ENCODE measurements at places on chromosomes 11 and 22.

GRCh38 chr22:36010882-36011281 is 17.7 kb downstream of the RBFOX2 start:
- peak; percentile 90 for DNase-seq

GRCh38 chr22:41513391-41513790 is 30.9 kb downstream of the POLR3H start:
- no peak for DNase-seq

GRCh38 chr22:24051568-24051967 is 40.5 kb downstream of the CABIN1 start:
- DNase-seq = peak; percentile 55

DNA sequence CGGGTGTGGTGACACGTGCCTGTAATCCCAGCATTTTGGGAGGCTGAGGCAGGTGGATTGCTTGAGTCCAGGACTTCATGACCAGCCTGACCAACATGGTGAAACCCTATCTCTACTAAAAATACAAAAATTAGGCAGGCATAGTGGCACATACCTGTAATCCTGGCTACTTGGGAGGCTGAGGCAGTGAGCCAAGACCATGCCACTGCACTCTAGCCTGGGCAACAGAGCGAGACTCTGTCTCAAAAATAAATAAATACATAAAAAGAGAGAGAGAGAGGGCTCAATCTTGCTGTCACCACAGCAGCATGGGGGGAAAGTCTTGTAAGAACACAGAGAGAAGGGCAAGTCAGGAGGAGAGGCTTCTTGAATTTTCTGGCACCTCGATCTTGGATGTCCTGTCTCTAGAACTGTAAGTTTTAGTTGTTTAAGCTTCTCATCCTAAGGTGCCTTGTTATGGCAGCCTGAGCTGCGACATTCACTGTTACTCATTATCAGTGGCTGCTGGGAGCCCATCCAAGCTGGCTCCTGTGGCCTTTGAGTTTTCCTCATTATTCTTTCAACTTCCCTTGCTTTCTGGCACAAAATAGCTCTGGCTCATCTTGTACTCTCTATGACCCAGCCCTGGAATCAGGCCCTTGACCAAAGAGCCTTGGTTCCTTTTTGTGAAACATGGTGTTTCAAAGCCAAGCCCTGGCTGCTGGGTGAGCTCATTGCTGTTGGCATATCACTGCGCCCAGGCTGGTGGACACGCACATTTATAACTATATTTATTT is 8.0 kb upstream of the PSMC3 start:
- no peak for DNase-seq

- DNase-seq = peak; percentile 95
Observed at GRCh38 chr11:45662665-45663485, 2.5 kb downstream of the CHST1 start.

DNA sequence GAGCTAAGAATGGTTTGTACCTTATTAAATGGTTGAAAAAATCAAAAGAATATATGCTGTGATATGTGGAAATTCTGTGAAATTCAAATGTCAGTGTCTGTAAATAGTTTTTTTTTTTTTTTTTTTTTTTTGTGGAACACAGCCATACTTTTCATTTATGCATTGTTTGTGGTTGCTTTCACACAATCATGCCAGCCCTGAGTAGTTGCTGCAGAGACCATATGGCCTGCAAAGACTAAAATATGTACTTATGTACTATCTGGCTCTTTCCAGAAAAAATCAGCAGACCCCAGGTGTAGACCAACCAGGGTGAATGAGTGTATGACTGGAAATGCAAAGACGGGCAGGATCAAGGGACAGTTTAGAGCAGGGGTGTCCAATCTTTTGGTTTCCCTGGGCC is 98.3 kb downstream of the PTPRJ start:
- no peak for DNase-seq

DNA sequence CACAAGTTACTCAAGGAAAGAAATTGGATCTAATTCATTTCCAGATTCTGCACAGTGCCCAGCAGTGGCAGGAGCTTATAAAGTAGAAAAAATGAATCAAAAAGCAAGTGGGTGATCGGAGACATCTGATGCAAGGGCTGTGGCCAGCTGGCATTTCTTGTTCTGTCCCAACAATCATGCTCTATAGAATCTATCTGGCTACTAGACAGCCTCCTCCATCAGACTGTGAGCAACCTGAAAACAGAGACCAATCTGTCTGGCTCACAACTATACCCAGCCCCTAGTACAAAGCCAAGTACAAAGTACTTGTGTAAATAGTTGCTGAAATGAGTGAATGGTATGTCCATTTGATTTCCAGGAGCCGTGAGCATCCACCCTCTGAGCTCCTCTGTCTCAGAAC is 11.4 kb downstream of the USH1C start:
- DNase-seq = no peak

DNA sequence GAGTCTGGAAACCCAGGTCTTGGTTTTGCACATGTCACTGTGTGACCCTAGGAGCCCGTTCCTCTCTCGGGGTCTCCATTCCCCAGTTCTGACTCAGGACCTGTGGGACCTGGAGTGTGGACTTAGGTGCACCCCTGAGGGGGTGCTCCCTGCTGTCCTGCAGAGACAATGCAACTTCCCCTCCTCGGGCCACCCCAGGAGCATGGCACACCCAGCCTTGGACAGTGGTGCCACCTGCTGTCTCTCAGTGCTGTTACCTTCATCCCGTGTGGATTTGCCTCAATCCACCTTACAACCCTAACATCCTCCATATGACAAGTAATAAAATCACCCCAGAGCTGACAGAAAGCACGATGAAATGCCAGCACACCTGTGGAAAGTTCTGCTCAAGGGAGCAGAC is 27.5 kb upstream of the CRYBB3 start:
- no peak for DNase-seq

DNA sequence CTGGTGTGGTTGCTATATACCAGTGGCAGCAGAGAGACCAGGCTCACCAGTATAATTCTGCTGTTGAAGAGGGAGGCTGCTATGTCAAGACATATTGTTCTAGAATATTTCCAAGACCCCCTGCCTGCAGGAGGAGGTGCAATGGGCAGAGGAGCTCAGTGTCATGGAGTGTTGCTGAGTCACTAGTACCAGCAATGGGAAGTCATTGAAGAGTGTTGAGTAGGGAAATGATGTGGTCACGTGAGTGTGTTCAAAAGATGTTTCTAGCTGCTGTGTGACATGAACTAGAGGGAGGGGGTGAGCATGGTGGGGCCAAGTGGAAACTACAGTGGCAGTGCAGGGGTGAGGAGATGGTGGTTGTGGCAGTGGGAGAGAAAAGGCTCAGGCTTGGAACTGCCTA is 76.3 kb upstream of the BIRC3 start:
- peak; percentile 73 for DNase-seq

- no peak for DNase-seq
Observed at GRCh38 chr22:38276166-38276565, 3.4 kb upstream of the TMEM184B start.

DNA sequence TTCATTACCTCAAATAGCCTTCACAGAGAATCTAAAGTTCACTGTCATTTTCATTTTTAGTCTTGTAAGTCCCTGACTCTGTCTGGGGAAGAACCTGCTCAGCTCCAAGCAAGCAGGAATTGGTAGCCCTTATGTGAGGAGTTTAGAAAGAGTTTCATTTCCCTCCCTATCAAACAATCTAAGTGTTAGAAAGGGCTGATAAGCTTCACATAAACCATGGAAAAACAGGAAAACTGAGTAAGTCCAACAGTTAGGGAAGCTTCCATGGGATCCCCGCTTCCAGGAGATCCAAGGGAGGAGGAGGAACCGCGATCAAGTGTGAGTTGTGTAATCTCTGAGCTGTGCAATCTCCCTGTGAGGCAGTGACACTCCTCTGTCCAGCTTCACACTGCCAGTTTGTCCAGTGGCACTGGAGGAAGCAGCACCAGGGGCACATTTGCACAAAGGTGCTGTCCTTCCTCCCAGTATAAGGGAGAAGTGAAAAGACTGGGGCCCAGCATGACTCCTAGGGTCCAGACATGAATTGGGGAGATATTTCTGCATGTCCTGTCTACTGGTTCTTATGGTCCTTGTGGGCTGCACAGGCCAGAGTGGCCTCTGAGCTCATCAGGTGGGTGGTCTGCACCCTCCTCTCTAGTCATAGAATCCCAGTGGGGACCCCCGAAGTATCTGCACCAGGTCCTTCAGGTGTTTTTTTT is 4.3 kb downstream of the PRAME start:
- no peak for DNase-seq

DNA sequence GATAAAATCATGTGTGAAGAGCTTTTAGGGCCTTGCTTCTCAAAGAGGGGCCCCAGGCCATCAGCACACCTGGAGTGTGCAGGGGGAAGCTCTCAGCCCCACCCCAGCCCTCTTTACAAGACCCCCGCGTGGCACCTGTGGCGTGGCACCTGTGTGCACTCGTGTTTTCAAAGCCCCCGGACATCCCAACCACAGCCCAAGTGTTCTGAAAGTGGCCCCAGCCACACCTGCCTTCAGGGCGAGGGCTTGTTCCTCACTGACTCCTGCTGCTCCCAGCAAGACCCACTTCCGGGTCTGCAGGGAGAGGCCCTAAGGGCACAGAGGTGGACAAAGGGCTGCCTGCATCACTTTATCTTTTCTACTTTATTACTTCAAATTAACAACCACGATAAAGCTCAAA is 17.5 kb upstream of the TMEM184B start:
- DNase-seq = no peak

DNA sequence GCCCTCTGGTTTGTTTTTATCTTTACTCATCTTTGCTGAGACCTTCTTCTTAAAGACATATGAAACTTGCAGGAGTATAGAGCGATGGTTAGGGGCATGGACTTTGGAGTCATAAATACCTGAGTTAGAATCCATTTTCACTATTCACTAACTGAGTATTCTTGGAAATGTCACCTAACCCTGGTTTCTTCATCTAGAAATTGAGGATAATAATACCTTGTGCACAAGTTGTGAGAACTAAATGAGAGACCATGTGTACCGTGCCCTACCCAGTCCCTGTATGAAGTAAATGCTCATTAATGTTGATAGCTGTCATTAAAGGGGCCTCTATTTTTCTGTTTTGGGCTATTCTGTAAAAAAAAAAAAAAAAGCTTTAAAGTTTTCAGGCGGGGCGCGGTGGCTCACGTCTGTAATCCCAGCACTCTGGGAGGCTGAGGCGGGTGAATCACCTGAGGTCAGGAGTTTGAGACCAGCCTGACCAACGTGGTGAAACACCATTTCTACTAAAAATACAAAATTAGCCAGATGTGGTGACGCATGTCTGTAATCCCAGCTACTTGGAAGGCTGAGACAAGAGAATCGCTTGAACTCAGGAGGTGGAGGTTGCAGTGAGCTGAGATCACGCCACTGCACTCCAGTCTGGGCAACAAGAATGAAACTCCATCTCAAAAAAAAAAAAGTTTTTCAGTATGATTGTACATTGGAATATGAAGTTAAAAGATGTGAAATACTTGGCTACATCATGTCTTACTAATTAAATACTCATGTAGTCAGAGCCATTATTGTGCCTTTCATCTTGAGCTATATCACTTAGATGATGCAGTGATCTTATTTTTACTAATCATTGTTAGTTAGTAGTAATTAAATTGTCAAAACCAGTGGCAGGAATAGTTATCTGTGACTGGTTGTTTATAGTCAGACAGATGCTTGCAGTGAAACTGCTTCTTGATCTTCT is 95.0 kb downstream of the AMOTL1 start:
- DNase-seq = no peak

DNA sequence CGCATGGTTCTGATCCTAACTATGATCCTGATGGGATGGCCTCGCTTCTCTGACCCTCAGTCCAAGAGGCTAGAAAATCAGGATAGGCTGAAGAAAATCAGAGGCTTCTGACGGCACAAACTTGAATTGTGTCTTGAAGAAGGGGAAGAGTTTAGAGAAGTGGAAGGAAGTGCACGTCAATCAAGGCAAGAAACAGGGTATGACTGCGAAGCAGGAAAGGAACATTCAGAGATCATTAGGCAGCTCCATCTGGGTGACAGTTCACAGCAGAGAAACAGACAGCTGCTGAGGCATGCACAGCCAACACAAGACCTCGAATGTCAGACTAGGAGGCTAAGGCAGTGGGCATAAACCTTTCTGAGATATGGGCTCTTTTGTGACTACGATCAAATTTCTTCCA is 29.3 kb downstream of the CLPB start:
- DNase-seq = no peak

DNA sequence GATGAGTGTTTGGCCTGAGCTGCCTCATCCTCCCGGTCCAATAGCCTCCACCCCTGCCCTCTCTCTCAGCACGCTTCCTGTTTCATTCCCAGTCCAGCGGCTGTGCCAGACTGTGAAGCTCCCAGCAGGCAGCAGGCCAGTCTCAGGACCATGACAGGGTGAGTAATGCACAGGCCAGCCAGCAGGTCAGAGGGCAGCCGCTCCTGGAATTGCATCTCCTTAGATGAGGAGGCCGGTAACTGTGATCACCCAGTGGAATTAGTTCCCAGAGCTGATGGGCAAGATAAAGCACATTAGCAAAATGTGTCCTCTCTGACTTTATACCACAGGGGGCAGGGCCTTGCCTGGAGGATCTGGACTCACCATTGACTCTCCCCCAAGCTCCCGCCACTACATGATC is 251.2 kb downstream of the ETS1 start:
- peak; percentile 30 for DNase-seq

- DNase-seq = no peak
Observed at GRCh38 chr22:23353004-23353403, 172.7 kb downstream of the BCR start.

- DNase-seq = no peak
Observed at GRCh38 chr11:110951950-110952503, 239.8 kb upstream of the ARHGAP20 start.

- peak; percentile 40 for DNase-seq
Observed at GRCh38 chr11:33635161-33635560, 65.5 kb downstream of the C11orf91 start.

DNA sequence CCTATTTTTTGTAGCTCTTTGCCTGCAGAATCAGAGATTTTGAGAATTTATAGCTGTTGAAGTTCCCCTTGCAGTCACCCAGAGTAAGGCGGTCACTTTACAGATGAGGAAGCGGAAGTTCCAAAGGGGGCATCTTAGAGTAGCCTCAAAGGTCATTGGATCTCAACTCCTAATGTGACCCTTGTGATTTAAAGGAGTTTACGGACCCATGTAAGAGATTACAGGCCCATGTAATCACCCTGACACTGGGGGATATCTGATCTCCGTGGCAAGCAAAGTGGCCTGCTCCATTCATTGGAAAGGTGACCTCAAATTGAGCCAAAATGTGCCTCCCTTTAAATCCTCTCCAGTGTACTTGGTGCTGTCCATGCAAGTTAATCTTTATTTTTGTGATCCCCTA is 15.7 kb downstream of the P2RX3 start:
- DNase-seq = no peak

- no peak for DNase-seq
Observed at GRCh38 chr11:115345361-115345760, 158.9 kb downstream of the CADM1 start.

DNA sequence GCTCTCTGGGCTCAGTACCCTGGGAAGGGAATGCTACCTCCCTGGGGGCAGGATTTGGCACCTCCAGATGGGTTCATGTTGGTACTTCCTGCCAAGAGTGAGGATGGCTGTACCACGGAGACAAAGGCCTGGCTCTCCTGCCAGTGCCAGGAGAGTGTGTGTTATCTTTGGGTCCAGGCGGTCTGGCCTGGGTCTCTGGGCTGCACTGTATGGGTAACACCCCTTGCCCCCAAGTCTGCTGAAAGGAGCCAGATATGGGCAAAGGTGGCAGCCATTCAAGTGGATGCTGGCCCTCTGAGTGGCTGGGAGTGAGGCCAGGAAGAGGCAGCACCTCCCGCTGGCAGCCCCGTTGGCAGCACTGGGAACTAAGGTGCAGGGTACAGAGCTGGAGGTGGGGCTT is 91.5 kb downstream of the NECTIN1 start:
- DNase-seq = no peak
